Activated T-cell treated with anti-CD3 and anti-CD28 coated beads for 4 hours (primary cell): ENCODE measurements at places on chromosomes 12 and 14.

DNA sequence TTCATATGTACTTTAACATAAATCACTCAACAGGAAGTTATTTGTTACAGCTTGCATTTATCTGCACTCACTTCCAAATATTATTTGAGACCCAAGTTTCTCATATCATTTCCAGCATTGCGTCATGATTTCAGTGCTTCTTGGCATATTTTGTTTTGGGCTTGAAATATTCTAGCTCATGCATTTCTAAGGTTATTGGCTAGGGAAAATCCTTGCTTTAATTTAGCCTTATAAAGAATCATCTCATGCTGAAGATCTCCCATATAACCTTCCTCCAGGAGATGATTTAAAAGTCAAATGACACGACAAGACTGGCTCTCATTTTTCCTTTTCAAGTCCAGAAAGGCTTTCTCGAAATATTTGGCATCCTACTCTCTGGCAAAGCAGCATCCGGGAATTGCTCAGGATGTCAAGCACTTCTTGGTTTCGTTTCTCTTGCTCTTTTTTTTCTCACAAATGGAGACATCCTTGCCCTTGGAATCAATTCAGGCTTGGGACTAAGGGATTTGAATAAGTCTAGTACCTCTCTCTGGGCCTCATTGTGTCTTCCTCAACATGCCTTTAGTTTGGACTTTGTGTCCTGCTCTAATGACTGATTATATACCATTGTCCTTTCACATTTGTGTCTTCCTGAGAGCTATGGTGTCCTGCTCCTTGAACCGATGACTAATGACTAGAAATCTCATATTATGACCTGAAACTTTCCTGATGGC, 295.0 kb downstream of the RMST start:
- no peak for DNase-seq

DNA sequence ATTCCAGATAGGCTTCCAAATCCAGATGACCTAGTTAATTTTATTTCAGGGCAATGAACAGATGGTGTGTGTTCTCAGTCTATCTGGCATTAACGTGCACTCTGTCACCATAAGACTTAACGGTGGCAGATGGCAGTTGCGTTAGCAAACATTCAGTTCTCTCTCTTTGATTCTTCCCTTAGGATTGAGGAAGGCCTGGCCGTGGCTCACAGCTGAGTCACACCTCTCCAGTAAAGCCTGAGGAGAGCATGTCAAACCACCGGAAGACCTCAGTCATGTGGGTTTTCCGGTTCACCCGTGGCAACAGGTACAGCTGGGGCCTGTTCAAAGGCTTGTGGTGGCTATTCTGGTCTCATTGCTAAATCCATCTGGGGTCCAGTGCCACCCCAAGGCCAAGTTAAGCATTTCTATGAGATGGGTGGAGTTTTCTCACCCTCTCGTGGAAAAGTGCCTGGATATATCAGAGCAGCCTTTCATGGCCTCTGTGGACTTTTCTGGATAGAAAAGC, 545.1 kb upstream of the ATP2B1 start:
- DNase-seq: no peak

DNA sequence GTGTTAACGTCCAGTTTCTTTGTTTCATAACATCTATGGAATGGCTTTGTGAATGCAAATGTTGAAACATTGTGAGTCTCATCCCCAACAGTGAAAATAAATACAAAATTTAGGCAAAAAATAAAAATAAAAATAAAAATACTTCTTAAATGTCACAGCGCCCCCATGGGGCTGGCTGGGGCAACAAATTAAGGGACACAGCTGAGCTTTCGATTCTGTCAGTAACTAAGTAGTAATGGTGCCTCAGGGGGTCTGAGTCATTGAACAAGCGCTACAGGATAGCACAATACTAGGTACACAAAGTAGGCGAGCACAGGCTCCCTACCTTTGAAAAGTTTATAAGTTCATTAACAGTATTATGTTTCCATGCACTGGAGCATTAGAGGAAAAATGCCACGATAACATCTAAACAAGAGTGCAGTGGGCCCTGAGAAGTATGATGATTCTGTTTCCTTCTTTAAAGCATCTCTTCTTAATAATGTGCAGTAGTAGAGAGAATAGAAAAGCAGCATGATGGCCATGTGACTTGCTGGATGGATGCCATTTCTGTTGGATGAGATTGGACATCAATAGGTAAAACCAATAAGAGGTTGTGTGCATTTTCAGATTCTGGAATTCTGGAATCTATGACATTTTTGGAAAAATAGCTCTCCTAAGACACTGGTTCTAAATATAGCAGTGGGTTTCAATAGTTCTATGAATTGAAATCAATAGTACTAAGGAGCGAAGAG, 667.2 kb downstream of the DIO2 start:
- DNase-seq: no peak

- DNase-seq: no peak
These were observed 71.4 kb downstream of the RIC8B start for GRCh38 chr12:106845902-106846301.

- no peak for DNase-seq
These were observed 54.3 kb upstream of the NPFF start for GRCh38 chr12:53561590-53561953.

- DNase-seq: no peak
These were observed 257.0 kb downstream of the DPF3 start for GRCh38 chr14:72636871-72637270.

DNA sequence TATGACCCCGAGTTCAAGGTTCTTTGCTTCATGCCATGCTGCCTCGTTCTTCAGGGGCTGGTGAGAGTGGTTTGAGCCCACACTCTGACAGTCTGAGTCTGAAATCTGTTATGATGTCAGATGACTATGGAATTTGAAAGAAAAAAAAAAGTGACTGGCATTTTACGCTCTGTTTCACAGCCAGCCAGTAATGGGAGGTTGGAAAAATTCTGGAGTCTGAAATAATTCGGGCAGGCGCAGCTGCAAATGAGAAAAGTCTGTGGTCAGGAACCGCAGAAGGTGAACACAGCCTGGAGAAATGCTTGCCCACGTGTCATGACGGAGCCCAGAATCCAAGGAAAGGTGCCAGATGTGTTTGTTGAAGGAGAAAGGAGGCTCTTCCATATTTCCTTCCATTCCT, 269.8 kb upstream of the PWP1 start:
- no peak for DNase-seq

GRCh38 chr12:12749433-12749832, 32.3 kb downstream of the CDKN1B start:
- DNase-seq: no peak

- no peak for DNase-seq
These were observed 3.1 kb downstream of the RDH16 start for GRCh38 chr12:56954057-56954957.

DNA sequence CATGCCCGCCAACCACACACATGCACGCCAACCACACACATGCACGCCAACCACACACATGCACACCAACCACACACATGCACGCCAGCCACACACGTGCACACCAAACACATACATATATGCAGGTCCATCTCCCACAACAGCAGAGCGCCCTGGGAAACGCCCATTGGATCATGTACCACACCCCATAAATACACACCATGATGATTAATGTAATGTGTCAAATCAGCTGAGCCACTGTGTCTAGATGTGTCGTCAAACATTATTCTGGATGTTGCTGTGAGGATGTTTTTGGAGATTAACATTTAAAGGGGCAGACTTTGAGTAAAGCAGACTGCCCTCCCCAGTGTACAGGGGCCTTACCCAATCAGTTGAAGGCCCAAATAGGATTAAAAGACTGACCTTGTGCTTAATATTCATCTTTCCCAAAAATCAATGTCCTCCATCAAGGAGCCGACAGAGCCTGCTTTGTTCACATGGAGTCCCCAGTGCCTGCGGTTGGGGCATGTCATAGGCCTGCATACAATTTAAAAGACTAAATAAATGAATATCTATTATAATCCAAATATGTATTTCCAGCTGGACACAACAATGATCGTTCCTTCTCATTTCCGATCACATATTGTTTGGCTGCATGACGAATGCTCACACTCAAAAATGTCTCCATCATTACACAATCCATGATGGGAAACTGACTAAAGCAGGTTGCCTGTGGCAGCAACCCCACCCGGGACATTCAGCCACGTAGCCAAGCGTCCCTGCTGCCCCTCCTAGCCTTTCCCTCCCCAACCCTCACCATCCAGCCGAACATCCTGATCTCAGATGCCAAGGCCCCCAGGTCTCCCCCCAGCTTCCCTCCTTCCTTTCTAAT, 23.2 kb upstream of the BDKRB2 start:
- DNase-seq: no peak

GRCh38 chr14:50106178-50106577, 10.2 kb downstream of the VCPKMT start:
- DNase-seq: no peak

DNA sequence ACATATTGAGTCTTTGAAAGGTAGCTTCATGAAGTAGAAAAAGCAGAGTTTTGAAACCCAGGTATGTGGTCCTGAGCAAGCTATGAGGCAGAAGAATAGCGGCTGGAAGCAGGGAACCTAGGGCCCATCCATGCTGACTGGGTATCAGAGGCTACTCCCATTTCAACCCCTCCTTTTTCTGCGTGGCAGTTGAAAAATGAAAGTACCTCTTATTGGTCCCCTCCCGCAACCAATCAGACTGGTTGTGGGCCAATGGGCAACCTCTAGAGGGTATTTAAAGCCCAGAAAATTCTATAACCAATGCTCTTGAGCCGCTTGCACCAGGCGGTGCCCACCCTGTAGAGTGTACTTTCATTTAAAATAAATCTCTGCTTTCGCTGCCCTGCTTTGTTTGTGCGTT, 1.6 kb upstream of the SNRPF start:
- no peak for DNase-seq

DNA sequence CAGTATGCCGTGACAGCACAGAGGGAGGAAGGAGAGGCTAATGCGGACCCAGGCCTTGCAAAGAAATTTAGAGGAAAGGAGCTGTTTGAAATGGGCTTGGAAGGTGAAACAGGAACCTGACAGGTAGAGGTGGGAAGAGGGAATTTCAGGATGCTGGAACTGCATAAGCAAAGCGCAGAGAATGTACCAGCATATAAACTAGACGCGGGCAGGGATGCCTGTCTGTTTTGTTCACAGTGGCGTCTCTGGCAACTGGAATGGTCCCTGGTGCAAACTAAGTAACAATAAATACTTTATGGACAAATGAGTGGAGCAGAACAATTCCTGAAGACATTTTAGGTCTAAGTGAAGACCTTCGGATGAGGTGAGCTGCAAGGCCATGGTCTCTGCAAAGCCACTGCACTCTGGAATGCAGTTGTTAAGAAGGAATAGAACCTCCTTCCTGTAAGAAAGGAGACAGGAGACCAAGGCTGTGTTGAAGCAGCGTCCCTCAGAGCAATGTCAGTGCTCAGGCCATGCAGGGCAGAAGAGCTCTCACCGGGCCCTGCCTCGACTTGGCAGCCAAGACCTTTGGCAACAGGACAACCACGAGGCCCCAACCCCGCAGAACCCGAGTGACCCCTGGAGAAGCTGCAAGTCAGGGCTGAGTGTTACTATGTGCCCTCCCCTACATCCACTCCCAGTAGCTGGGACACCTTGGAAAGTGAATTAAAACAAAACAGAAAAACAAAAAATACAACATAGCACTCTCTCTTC, 42.8 kb downstream of the PITPNM2 start:
- no peak for DNase-seq

DNA sequence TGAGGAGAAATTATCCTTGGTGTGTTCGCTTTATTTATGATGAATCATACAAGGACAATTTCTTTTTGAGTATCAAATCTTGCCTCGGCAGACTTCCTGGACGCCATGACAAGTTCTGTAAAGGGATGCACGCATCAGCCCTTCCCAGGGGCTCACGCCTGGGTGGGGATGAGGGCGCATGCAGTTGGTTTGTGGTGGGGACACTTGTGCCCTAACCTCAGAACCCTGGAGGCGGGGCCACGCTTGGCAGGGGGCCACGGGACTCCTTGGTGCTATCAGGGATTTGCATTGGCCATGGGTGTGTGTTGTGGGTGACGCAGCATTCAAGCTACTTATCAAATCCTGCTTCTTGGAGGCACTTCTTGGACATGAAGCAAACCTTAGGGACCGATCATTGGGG, 143.8 kb upstream of the RTL1 start:
- no peak for DNase-seq

GRCh38 chr14:98364961-98365360, 907.0 kb downstream of the BCL11B start:
- no peak for DNase-seq

- no peak for DNase-seq
These were observed 12.1 kb downstream of the DDX54 start for GRCh38 chr12:113173081-113173698.

DNA sequence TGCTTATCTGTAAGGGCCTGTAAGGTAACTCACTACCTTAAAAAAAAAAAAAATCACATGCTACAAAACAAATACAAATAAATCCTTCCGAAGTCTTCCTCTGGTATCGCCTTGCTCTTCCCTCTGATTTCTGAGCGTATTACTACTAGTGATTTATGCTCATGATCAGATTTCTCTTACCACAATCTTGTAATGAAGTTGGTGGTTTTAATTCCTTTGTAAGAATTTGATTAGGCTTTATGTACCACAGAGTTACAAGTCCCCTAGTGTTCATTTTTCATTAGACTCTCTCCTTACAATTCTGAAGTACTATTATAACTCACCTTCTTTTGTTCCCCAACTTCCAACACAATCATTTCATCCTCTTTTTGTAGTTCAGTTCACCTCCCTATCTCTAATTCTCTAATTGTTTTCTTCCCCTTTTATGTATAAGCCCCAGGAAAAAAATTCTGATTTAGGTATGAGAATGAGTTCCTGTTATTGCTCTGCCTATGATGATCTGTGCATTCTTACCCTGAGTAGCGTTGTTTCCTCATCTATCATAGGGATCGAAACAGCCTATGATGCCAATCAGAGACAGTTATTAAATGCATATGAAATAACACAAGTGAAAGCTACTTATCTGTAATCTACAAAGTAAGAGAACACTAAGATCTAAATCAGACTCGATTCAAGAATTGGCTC, 81.5 kb downstream of the EPS8 start:
- DNase-seq: no peak

- no peak for DNase-seq
These were observed 58.6 kb downstream of the TBX3 start for GRCh38 chr12:114625294-114625851.

DNA sequence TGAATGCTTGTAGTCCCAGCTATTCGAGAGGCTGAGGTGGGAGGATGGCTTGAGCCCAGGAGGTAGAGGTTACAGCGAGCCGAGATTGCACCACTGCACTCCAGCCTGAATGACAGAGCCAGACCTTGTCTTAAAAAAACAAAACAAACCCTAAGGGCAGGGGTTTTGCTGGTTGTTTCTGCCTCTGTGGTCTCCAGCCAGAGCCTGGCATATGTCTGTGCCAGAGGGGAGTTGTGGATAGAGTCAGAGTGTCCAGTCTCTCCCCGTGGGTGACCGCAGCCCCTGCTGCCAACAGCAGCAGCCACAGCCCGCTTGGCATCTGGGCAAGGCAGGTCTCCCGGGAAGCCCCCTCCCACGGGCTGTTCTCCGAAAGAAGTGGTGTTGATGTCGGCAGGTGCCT, 37.6 kb downstream of the MVK start:
- DNase-seq: no peak

- DNase-seq: no peak
These were observed 23.0 kb upstream of the EIF2B2 start for GRCh38 chr14:74979442-74980397.

- DNase-seq: no peak
These were observed 2.1 kb downstream of the DDN start for GRCh38 chr12:48996794-48997718.
